ENCODE measurements at places on chromosomes 1 and 21.

GRCh38 chr1:244633140-244633539 is 19.8 kb upstream of the DESI2 start:
- no peak for DNase-seq

GRCh38 chr1:82390627-82391026 is 589.9 kb downstream of the ADGRL2 start:
- no peak for DNase-seq

GRCh38 chr21:41603476-41603875 is 95.5 kb upstream of the TMPRSS2 start:
- DNase-seq, result no peak

DNA sequence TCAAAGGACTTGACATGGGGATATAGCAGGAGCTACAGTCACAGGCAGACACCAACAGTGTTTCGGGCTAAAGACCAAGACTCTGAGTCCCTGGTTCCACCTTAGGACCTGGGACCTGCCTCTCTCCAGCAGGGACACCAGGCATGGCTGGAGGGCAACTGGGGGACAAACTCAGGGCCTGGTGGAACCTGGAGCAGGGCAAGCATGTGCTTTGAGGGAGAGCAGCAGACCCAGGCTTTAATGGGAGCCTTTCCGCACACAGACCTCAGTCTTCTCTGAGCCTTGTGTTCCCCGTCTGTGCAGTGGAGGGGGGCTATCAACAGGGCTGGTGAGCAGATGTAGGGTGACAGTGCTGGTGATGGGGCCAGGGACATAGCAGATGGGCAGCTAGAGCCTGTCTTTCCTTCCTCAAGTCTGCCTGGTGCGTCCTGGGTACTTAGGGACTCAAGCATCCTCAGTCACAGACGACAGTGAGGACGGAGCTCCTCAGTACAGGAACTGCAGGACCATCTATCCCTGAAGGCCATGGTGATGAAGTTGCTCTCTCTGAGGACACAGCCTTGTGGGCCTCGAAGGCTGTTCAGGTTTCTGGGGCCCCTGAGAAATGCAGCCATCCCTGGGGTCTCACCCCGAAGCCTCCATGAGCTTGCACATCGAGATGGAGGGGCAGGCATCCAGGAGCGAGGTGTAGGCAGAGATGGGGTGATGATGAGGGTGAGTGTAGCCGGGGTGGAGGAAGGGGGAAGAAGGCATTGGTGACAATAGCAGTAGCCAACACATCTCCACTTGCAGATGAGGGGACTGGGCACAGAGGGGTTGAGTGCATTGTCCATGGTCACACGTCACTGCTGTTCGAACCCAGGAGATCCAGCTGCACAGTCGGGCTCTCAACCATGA is 593.4 kb downstream of the PTPRU start:
- DNase-seq, result no peak

DNA sequence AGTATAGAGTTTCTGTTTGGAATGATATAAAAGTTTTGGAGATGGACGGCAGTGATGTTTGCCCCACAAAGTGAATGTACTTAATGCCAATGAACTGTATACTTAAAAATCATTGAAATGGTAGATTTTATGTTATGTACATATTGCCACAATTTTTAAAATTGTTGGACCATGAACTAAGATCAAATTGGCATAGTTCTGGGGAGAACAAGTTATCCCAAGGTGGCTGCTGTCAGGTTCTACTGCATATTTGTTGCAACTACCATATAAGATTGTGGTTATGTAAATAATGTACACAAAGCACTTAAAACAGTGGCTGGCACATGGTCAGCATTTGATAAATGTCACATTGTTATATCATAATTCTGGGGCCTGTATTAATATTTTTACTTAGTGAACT is 466.4 kb downstream of the SIPA1L2 start:
- no peak for DNase-seq

DNA sequence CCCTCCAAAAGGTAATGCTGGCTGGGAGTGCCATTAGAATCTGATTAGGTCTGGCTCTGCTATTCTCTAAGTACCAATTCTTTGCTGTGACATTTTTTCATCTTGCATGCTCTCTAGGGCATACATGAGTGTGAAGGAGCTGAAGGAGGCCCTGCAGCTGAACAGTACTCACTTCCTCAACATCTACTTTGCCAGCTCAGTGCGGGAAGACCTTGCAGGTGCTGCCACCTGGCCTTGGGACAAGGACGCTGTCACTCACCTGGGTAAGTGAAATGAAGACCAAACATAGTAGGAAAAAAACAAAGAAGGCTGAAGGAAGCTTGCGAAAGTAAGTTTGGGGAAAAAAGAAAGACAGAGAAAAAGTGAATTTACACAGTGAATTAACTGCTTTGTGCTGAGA is 207.9 kb downstream of the PAPPA2 start:
- DNase-seq, result no peak

- no peak for DNase-seq
Measured at GRCh38 chr1:36924282-36924811, 110.0 kb downstream of the GRIK3 start.

DNA sequence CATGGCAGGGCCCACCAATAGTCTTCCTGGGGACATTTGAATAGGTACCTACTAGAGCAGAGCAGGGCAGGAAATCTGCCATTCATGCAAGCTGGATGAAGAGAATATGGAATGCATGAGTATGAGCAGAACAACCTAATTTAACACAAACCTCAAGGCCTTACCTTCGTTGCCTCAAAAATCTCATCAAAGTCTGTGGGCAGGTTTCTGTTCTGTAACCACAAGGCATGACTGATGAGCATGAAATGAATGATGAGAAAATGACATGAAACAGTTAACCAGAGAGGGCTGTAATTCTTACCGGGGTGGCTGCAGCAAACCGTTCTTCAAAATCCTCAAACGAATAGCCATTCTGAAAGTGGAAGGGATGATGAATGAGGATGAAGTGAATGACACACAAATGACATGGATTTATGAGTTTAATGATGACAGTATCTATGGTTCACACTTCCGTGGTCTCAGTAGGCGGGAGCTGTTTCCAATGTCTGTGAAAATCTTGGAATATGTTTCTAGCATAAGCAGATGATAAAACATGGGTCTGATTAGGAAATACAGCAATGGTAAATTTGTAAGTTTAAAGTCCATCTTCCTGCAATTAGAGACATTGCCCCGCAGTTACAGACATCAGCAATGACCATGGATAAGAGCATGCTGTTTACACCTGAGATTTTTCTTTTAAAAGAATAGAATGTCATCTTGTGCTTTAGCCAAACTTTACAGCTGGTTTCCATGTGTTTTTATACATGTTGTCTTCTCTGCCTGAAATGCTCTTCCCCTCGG is 67.6 kb upstream of the C8B start:
- no peak for DNase-seq

- no peak for DNase-seq
Measured at GRCh38 chr1:2592672-2593071, 6.1 kb downstream of the PRXL2B start.

DNA sequence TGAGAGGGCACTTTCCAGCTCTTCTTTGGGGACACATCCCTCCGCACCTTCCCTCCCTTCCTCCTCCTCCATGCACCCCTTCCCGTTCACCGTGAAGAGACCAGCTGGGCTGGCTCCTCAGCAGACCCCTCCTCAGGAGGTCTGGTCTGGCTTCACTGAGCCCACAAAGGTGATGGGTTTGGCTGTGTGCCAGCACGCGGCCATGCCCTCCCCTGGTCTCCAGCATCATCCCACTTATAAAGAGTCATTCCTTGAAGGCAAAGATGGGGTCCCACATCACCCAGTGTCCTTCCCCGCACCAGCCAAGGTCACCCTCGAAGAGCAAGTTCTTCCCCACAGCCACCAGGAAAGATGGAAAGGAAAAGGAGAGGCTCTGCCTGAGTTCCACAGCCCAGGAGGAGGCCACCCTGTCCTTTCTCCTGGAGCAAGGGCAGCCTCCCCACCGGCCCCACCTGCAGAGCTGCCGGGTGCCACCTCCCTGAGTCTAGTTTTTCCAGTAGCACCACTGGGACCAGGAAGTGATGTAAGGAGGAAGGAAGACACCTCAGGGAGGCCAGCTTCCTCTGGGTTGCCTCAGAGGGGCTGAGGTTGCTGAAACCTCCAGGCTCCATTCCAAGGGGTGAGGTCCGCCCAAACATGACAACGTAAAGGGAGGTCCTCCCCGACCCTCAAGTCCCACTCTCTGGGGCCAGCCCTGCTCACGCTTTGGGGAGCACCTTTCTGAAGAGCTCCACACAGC is 32.7 kb downstream of the RIPK4 start:
- DNase-seq, result no peak

DNA sequence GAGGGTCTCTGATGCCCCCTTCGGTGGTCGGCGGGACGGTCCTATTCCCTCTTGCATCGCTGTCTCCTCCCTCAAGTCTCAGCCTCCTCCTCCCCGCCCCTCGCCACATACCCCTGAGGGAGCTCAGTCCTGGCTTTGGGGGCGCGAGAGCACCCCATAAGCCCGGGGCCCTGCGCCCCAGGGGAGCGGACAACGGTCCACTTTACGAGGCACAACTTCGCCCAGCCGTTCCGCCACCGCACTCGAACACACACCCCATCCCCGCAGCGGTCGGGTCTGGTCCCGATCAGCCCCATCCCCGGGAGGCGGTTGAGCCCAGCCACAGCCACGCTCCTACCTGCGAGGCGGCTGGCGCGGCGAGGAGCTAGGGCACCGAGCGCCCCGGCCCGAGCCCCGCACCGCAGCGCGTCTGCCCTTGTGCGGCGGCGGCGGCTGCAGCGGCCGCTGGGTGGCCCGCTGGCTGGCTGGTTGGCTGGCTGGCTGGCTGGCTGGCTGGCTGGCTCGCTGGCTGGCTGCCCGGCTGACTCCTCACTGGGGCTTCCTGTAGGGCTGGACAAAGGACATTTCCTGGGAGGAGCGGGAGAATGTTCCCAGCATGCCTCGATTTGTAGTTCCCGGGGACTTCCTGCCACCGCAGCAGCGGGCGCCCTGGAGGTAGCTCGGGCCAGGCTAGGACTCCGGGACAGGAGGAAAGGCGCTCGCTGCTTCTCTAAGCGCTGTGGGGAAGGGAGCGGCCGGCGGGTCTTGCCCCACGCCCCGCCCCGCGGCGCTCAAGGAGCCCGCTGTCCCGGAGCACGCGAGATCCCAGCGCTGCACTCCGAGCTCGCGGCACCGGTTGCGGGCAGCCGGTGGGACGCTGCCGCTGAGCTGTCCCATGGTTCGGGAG is at the start of gene ZNF697:
ZNF697 (minus strand) TSS at position 533 of the 886 bp plus-strand sequence. CDS start 22,166 bp downstream, outside the sequence.
- DNase-seq, result peak; percentile 81

DNA sequence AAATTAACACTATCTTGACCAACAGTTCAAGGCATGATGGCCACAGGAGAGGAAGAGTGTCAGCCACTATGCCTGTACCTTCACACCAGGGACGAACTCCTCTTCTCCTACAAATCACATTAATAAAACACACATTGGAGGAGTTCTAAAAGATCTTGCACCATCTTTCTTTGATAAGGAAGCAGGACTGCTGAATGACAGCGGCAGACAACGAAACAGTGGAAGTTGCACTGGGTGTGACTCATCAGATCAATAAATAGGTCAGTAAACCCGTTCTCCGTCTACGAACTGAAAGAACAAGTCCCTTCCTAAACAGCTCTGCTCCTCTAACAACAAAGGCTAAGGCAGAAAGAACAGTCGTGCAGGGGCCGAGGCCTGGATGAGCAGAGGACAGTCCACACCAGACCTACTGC is 23.1 kb downstream of the UBE2G2 start:
- no peak for DNase-seq

- no peak for DNase-seq
Measured at GRCh38 chr1:29999595-29999994, 723.8 kb downstream of the MATN1 start.

- no peak for DNase-seq
Measured at GRCh38 chr1:25799935-25800702, at the start of gene SELENON. TSS of gene SELENON (plus strand) at chr1:25800193. CDS start at chr1:25800231, 38 bp downstream.

GRCh38 chr1:54046671-54047383 is 6.2 kb downstream of the TMEM59 start:
- no peak for DNase-seq

DNA sequence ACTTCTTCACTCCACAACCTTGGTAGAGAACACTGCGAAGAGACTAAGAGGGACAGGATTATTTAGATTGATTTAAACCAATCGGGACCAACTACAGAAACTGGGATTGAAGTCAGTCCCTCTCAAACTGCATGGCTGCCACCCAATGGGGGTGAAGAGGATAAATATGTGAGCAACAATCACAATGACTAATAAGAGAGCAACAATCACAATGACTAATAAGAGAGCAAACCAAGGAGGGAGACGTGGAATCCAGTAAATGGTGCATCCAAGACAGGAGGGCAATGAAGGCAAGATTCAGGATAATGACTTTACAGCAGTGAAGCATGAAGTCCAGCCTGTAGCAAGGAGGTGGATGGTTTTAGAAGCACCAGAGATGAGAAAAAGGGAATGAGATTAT is 322.8 kb downstream of the TTLL7 start:
- no peak for DNase-seq

GRCh38 chr1:151175863-151176262 is at the start of gene TMOD4:
TSS of gene TMOD4 (minus strand) at chr1:151175981. CDS start at chr1:151174875, 1,106 bp downstream.
- no peak for DNase-seq

- no peak for DNase-seq
Measured at GRCh38 chr1:245148861-245149260, 5.9 kb upstream of the KIF26B start.

DNA sequence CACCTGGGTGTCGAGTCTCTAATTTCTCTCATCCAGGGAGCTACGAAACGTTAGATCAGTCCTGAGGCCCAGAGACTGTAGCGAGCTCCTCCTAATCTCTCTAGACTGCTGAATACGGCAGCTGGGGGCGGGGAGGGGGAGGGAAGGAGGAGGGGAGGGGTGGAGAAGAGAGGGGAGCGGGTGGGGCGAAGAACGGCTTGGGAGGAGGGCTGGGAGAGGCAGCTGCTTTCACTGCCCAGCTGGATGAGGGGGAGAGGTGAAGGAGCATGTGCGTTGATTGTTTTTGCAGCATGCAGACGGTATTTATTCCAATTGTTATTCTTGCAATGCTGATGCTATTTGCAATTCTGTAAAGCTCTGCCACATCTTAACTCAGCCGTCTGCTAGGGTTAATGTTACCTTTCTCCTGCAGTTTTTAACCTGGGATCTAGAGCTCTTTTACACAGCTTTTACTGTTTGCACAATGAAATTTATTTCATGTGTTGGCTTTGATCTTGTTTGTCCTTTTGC is 790 bp downstream of the DNAJC6 start:
- DNase-seq, result peak; percentile 64

DNA sequence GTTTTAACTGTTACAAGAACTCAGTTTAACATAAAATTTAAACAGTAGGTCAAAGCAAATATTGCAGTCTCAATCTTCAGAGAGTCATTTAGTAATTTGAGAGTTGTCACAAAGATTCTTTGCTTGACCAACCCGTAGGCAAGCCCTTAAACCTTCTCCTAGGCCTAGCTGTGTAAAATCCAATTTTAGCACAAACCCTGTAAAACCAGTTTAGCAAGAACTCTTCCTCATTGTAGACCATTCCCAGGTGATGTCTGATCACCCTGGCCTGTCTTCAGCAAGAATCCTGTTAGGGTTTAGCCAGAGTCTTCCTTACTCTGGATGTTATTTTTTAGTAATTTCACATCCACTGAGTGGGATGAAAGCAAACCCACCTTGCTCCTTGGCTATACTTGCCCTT is 30.1 kb downstream of the LRIG2 start:
- no peak for DNase-seq
